ENCODE measurements at places on chromosomes 11 and 22. TPM values are rescaled to one million over a fixed set of nuclear protein-coding genes. Genes with fewer than 3 reads are reported as not detected.

KCNK4 gene
- total RNA-seq: not detected

IGLL1 gene
- total RNA-seq: not detected

NECTIN1 gene
- 3.1 TPM for total RNA-seq

OR52I2 gene
- total RNA-seq: not detected

RFPL3 gene
- not detected for total RNA-seq

C1QTNF4 gene
- 0.34 TPM for total RNA-seq

MAPK12 gene
- 118 TPM for total RNA-seq
